ENCODE measurements at places on chromosomes 5 and 9. TPM values are rescaled to one million over a fixed set of nuclear protein-coding genes. Genes with fewer than 3 reads are reported as not detected.

Gene ADAMTS12
- 17.5 TPM for total RNA-seq

Gene C5orf34
- 23.5 TPM for total RNA-seq

Gene TMC1
- total RNA-seq: not detected

Gene SH3GL2
- 0.10 TPM for total RNA-seq

Gene ITK
- total RNA-seq: not detected

Gene RAD17
- total RNA-seq: 49.1 TPM

Gene TTC23L
- not detected for total RNA-seq

Gene NREP
- 96.8 TPM for total RNA-seq

Gene TEX48
- total RNA-seq: not detected

Gene DBH
- 2.2 TPM for total RNA-seq

Gene GCNT1
- total RNA-seq: 10.1 TPM

Gene FRRS1L
- 0.02 TPM for total RNA-seq

Gene ANKRD31
- total RNA-seq: 0.13 TPM

Gene LRRC26
- total RNA-seq: 0.53 TPM

Measured in SJCRH30 (cell line).